Esophagus squamous epithelium (tissue), 5 donors: ENCODE measurements at places on chromosomes 6 and 20.

DNA sequence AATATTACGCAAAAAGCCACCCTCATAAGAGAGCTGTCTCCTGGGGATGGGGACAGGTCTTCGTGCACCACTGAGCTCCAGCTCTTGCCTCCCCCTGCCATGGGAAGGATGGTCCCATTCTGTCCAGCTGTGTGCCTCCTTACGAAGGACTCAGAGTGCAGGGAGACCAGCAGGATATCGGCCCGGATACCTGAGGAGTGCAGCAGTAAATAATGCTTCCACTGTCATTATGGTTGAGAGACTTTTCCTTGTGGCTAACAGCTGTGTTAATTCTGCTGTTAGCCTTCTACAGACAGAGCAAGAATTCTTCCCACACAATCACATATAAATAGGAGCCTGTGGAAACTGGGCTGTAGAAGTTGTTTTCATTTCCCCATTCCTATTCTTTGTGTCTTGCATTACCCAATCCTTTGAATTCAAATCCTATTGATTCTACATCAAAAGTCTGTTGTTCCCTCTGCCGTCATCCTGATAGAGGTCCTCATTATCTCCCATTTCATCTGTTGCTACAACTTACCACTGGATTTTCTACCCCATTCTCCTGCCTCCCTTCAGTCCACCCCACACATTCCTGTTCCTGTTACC is 364.6 kb upstream of the SOX4 start:
- no peak for DNase-seq

- no peak for DNase-seq
These were observed 7.8 kb downstream of the DUSP15 start for GRCh38 chr20:31862506-31862905.

DNA sequence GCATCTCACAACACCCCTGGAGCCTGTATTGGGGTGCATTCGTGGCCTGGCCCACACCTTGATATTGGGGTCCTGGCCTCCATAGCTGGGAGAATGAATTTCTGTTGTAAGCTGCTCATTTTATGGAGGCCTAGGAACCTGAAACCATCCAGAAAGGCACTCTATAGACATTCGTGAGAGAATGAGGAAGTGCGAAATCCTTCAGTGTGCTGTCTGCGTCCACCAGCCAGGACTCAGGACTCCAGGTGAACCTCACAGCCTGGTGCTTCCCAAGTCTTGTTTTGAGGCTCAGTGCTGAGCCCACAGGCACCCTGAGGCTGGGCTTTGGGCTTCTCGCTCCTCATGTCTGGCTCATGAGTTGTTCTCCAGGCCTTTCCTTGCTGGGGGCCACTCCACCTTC is 11.9 kb upstream of the RBBP8NL start:
- no peak for DNase-seq

GRCh38 chr6:131363947-131364834 is 208.8 kb upstream of the ARG1 start:
- no peak for DNase-seq

GRCh38 chr6:35426074-35426473 is 26.1 kb upstream of the FANCE start:
- DNase-seq, result no peak

- DNase-seq, result no peak
These were observed 6.6 kb downstream of the RNASET2 start for GRCh38 chr6:166949528-166950442.

DNA sequence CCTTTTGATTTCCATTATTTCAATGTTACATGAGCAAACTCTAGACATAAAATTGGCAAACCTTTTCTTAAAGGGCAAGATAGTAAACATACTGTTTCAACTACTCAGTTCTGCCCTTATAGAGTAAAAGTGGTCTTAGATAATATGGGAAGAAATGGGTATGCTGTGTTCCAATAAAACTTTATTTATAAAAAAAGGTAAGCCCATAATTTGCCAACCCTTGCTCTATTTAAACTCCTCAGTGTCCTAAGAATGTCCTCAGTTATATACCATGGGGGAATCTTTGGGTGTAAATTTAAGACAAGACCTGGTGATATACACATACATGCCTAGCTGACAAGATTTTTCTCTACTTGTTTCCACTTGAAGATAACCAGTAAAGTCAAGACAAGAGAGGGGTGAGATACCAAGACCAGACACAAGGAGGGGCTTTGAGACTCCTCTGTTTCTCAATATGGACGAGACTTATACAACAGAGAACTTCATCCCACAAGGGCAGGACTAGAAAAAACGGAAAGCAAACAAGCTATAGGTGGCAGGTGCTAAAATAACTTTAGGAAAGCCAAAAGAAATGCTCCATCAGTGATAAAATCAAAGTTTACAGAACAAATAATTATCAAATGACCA is 10.5 kb downstream of the SNX3 start:
- no peak for DNase-seq

DNA sequence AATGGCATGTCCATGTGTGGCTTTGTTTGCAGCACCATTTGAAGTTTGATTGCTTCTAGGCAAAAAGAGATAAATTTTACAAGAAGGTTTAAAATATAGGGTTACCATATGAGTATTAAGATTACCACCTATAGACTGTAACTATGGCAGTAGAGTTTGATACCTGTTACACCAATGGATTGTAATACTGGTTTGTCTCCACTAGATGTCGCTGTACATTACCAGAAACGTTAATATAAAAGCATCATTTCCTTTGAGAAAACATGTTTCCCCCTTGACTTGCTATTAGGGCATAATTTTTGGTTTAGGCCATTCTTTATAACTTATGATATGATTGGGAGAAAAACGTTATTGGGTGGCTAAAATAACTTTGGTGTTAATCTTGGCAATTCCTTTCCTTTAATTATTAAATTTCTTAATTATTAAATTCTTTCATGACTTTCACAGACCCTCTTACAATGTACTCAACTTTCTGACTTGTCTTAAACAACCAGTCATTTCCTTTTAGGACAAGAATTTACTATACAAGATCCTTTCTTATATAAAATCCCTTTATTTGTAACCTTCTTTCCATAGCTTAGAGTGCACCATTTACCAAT is 42.8 kb downstream of the HLA-DPB1 start:
- no peak for DNase-seq

GRCh38 chr6:87905101-87905641 is 142.5 kb upstream of the SPACA1 start:
- no peak for DNase-seq

DNA sequence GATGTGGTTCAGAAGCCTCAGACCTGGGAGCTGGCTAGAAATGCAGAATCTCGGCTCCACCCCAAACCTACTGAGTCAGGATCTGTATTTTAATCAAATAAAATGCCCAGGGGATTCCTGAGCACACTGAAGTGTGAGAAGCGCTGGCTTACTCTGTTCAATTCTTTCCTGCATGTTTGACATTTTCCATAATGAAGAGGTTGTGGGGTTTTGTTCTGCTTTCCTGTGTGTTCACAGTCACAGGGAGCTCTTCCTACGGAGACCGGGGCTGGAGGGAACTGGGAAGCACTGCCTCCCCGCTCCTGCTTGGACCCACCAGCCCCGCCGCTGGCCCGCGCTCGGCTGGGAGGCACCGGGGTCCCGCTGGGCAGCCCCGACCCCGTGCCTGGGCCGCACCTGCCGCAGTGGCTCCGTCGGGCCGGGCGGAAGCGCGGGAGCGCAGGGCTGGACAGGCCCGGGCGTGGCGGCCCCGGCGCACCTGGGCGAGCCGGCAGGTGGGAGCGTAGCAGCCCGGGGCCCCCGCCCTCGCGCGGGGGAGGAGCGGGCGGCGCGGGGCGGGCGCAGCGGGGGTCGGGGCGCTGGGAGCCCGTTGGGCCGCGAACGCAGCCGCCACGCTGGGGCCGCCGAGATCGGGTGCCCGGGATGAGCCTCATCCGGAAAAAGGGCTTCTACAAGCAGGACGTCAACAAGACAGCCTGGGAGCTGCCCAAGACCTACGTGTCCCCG is at the start of gene MAPK13:
TSS of gene MAPK13 (plus strand) at position 573 of the 726 bp plus-strand sequence. CDS start at position 643, 70 bp downstream.
- no peak for DNase-seq

- DNase-seq, result no peak
These were observed 2.7 kb downstream of the GUCA1A start for GRCh38 chr6:42175860-42176259.

- no peak for DNase-seq
These were observed 461.0 kb downstream of the PKHD1 start for GRCh38 chr6:51626391-51626790.

GRCh38 chr20:61924211-61924857 is 141.3 kb downstream of the TAF4 start:
- no peak for DNase-seq

- no peak for DNase-seq
These were observed 26.8 kb upstream of the TBX18 start for GRCh38 chr6:84791233-84791632.

DNA sequence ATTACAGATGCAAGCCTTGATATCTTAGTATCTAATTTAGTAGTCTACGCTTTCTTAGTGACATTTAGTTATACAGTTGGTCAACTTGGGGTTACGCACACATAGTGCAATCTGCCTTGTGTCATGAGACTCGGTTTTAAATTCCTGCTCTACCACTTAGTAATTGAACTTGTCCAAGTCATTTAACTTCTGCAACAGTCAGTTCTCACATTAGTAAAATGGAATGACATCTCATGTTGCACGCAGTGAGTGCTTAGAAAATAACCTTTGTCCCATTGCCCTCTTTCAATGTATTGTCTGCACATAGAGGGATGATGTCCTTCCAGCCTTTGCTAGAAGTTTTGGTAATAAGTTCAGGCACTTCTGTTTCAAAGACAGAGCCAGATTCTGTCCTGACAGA is 48.6 kb downstream of the TMEM170B start:
- DNase-seq, result no peak

- DNase-seq, result no peak
These were observed 446.3 kb downstream of the PREX1 start for GRCh38 chr20:48381353-48382120.

DNA sequence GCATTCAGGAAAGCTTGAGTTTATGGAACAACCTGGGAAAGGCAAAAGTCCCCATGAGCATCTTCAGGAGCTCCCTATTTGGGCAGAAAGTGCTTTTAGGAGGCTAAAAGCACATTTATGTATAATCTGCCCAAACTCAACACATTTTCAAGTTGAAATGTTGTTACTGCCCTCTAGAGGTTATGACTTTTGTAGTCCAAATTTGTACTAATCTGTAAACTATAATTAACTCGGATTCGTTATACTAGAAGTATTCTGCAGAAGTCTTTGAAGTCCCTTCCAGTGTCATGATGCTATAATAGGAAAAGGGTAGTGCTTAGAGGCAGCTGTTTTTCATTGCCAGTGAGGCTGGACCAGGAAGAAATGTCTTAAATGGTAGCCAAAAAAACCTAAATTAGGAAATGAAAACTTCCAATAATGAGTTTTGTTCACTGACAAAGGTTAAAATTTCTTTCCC is 44.8 kb upstream of the EMILIN3 start:
- DNase-seq, result no peak

DNA sequence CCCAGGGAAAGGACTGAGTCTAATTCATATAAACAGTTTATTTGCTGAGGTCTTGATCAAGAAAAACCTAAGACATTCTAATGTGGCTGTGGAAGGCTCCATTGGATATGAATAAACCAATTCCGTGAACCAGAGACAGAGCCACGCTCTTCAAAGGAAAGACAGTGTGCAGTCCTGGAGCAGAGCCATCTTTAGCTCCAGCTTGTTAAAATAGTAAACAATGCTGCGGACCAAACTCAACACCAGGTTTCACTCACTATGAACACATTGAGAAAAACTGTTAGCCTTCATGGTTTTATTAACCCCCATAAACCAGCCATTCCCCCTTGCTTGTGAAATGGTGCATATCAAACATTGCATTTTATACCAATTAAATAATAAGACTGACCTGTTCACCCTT is 61.9 kb downstream of the COL9A1 start:
- no peak for DNase-seq

GRCh38 chr6:112338166-112338709 is 8.9 kb upstream of the RFPL4B start:
- DNase-seq, result no peak

DNA sequence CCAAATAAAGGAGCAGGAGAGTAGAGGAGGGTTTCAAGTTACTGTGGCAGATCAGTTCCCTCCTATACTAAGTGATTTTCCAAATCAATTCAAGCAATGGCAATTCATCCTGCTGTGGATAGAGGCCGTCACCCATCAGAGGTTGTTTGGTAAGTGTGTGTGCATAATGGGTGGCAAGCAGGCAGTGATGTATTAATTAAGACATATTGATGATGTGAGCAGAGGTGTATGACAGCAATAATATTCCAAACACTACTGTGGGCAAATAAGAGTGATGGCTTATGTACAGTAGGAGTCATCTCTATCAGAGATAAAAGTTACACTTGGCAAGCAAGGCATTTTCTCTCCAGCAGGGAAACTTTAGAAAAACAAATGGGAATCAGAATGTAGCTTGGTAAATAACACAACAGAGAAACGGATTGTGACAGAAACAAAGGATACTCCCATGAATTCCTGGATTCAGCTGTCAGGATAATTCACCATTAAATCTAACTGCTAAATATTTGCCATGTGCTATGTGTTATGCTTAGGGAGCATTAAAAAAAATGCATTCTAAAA is 196.3 kb downstream of the KHDC1L start:
- no peak for DNase-seq

DNA sequence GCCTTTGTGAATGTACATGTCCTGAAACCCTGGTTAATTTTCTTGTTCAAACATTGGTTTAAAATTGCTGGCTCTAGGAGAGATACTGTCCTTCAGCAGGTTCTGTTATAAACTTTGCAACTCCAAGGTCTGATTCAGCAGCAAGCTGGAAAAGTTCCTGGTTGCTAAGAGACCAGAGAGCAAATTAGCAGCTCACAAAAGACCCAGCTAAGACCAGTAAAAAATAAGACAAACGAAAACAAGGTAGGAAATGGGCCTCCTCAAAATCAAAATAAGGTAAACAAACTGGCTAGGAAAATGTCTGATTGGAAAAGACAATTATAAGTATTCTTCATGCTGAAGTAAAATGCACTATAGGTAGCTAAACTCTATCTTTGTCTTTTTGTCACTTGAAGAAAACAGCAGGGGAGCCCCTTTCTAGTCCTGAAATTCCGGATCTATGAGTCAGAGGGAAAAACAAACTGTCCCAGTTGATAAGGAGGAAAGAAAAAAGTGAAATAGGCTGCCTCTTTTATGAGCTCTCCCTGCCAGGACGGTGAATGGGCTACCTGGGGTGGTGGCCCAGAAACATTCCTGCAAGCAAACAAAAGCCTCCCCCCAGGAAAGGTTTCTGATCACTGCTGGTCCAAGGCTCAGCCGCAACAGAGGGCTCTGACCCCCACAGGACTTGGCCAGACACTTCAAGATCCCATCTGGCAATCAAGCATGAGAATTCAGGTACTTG is 41.6 kb downstream of the UNC5CL start:
- DNase-seq, result no peak

DNA sequence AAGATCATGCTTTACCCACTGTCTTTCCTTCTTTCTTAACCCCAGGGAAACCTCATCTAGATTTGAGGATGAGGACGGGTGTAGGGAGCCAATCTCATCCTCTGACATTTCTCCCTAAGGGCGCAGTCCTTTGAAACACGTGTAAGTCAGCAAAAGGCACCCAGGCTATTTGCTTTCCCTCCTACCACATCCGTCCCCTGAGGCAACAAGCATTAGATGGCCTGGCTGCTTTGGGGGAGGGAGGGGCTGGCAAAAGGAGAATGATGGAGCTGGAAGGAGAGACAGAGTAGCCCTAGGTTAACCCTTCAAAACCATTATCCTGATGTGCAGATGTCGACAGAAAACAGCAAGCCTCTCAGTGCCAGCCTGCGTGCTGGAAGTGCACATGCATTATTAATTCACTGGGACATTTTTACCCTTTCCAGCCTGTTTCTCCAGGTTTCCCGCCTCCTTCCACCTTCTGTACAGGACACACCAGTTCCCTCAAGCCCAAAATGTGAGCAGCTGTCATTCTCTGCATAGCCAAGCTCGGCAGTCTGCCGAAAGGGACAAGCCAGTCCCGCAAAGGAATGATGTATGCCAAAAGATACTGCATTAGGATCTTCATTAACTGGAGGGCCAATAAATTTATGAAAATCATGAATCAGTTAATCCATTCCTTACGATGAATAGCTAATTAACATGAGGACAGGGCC is 547.2 kb downstream of the CD83 start:
- DNase-seq, result no peak
